ENCODE measurements at places on chromosomes 5 and 9.

- no peak for DNase-seq
Observed at GRCh38 chr9:93954434-93955061, 607 bp downstream of the BARX1 start.

GRCh38 chr5:83925321-83925954, 204.8 kb upstream of the HAPLN1 start:
- DNase-seq: no peak

- DNase-seq: no peak
Observed at GRCh38 chr9:109132567-109133021, 12.8 kb upstream of the TMEM245 start.

GRCh38 chr5:96252596-96252995, 180.5 kb downstream of the PCSK1 start:
- no peak for DNase-seq

DNA sequence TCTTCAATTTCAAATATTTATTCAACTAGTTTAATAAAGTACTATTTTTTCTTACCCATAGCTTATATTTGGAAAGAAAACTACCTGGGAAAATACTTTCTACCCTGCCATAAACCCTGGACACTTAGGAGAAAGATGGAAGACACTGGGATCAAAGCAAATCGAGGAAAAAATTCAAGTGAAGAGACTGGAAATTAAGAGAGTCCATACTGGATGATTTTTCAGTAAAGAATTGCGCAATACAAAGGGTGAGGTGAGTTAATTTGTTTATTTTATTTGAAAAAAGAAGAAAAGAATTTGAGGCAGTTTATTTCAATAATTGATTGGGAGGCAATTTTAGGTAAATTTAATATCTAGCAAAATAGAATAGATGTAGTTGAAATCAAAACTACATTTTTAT, 331.8 kb upstream of the ITGA1 start:
- DNase-seq: no peak

DNA sequence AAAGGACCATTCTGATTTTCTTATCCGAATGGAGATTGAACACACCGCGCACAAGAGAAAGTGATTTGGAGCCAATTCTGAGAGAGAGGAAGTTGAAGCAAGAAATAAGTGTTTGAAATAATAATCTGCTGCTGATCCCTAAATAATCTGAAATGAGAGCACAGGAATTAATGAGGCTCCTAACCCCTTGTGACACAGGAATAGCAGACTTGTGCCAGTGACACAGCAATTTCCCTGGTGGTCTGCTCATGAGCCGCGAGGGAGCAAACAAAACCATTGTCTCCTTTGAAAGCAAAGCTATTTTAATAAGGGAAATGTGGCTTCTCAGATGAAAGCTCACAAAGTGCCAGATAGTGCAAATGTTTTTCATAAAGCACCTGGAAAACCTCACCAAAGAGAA, 936.1 kb upstream of the WWC1 start:
- no peak for DNase-seq

DNA sequence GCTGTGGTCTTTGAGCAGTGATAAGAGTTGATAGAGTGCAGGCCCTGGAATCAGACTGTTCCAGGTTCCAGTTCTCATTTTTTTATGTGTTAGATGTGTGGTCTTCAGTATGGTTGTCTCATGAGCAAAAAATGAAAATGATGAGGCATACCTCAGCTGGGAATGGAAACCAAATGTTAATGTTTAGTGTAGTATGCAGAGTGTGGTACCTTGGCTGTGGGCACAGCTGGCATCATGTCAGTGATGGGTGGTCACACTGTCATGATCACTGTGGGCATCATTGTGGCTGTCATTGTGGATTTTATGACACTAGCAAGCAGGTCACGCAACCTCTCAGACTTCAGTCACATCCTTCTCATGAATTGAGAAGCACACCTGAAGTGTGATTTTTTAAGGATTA, 6.4 kb downstream of the ABLIM3 start:
- DNase-seq: no peak

- no peak for DNase-seq
Observed at GRCh38 chr5:122315521-122315920, 3.5 kb downstream of the SNCAIP start.

DNA sequence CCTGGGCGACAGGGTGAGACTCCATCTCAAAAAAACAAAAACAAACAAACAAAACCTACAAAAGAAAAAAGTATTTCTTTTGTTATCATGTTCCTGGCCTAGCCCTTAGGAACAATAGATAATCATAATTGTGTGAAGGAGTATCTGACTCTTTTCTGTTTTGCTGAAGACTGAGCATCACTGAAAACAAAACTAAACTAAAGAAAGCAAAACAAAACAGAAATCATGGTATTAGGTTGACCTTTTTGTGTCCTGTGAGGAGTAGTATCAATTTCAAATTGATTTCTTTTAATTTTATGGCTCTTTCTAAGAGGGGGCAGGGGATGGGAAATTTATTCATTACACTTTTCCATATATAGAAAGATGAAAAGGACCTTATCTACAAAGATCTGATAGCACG, 246.0 kb downstream of the YTHDC2 start:
- no peak for DNase-seq

DNA sequence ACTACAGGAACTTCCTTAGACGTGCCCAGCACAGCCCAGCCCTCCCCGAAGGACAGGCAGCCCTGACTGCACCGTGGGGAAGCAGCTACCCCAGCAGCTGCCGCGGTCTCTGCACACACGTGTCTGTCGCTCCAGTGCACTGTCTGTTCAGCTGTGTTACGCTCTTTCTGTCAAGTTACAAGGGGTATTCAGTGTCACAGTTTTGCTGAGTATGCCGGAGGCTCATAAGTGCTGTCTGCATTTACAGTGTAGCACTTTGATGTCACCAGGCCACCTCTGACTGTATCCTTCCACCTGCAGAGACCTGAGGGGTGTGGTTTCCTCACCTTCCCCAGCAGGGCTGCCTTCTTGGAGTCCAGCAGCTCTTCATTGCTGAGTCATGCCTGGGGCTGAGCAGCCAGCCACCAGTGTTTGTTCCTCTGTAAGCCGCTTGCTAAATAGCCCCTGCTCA, 126.8 kb downstream of the EHMT1 start:
- DNase-seq: no peak

DNA sequence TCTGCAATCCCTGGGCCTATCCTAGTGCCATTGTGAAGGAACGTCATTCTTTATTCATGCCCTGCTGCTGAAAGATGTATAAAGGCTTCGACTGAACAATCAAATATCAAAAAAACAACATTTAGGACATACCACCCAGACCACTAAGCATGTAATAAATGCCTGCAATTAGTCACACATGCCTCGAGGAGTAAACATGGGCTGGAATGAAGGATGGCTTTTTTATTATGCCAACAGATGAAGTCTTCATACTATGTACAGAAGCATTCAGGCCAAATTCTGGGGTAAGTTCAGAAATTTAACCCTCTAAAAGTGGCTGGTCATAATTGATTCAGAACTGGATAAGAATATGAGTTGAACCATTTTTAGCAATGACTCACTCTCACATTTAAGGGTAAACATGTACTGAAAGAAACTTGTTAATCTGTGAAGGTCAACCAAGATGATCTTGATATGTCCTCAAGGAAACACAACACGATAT, 38.1 kb downstream of the FAM240B start:
- no peak for DNase-seq

GRCh38 chr5:147391781-147392180, 118.1 kb downstream of the DPYSL3 start:
- DNase-seq: no peak

DNA sequence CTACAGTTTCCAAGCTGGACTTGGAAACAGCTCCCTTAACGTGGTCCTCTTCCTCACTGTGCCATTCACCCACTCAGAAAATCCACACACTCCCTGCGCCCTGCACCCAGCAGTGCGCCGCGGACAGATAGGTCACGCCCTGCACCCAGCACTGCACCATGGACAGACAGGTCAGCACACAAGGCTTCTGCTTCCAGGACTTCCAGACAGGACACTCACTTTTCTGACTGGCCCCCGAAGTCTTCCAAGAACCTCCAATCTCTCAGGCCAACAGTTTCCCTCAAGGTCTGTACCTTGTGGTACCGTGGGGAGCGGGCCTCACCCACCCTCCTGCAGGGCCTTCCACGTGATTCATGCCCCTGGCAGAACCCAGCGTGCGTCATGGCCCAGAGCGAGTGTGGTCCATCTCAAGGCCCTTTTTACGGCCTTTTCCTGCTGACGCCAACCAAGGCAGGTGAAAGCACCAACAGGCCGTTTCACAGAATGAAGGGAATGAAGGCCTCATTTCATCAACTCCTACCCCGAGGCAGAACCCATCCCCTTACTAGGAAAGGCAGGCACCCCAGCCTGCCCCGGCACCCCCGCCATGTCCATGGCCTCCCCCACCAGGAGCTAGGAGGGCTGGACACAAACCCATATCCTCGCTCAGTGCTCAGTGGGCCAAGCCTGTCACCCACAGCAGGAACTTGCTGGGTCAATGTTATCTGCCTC, 17.3 kb downstream of the VAV2 start:
- no peak for DNase-seq

GRCh38 chr5:102638316-102638715, 116.8 kb upstream of the PAM start:
- no peak for DNase-seq

GRCh38 chr5:21594566-21594965, 1258.6 kb downstream of the CDH12 start:
- no peak for DNase-seq

GRCh38 chr5:170920196-170920595, 58.4 kb downstream of the RANBP17 start:
- DNase-seq: no peak

GRCh38 chr9:27078685-27079084, 30.3 kb upstream of the TEK start:
- DNase-seq: no peak

DNA sequence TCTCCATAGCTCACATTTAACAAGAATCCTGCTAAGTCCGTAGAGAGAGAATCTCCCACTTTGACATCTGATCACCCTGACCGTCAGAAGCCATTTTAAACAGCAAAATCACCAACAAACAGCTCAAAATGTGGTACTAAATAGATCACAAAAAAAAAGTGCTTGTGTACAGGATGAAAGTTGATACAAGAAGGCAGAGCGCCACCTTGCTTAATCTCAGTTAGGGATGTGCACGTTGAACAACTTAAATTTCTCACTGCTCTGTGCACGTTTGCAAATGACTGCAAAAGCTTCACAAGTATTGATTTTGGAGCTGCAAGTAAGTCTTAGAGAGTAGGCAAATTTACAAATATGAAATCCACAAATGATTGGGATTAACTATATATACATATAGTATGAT, 63.1 kb upstream of the NREP start:
- no peak for DNase-seq

DNA sequence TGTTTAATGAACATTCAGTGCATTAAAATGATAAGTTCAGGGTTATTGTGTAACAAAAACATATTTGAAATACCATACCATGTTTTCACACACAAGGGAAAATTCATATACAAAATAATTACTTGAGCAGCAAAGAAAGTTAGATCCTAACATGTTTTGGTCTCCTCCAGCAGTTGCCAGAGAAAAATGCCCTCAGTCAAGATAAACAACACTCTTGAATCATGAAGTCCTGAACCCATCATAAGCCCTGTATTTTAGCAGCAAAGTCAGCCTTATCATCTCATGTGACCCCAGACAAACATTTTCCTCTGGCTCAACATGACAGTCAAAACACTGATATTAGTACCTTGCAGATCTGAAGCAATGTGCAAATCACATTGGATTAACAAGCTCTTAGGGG, 1541.1 kb upstream of the WWC1 start:
- DNase-seq: no peak

DNA sequence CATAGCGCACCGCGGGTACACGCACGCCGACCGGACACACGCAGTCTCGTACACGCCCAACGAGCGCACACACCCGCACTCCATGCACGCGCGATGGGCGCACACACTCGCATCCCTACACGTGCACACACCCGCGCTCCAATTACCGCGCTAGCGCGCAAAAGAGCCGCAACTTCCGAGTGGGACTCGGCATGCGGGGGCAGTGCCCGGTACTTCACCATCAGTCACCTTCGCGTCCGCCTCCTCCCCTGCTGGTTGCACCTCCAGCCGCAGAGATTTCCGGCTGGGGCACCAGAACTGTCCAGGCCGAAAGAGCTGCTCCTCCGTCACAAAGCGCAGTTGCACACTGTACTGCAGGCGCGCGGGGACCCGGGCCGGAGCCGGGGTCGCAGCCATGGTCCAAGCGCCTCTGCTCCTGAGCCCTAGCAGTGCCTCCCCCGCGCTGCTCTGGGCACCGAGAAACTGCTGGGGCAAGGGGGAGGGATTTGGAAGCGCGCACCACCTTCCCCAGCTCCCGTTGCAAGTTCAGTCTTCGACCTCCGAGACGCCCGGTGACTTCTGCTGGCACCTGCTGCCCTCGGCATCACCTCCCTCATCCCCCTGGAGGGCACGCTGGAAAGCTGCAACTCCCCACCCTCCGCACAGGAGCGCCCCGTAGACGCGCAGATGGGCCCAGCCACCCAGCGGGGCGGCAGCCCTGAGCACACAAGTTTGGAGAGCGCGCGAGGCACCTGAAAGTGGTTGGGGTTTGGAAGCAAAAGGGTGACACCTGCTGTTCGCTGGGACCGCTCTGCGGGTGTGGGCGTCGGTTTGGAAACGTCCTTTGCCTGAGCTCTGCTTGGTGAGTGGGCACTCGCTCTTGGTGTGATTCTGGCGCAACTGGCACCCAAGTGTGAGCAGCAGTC, 337.4 kb upstream of the PUM3 start:
- no peak for DNase-seq

DNA sequence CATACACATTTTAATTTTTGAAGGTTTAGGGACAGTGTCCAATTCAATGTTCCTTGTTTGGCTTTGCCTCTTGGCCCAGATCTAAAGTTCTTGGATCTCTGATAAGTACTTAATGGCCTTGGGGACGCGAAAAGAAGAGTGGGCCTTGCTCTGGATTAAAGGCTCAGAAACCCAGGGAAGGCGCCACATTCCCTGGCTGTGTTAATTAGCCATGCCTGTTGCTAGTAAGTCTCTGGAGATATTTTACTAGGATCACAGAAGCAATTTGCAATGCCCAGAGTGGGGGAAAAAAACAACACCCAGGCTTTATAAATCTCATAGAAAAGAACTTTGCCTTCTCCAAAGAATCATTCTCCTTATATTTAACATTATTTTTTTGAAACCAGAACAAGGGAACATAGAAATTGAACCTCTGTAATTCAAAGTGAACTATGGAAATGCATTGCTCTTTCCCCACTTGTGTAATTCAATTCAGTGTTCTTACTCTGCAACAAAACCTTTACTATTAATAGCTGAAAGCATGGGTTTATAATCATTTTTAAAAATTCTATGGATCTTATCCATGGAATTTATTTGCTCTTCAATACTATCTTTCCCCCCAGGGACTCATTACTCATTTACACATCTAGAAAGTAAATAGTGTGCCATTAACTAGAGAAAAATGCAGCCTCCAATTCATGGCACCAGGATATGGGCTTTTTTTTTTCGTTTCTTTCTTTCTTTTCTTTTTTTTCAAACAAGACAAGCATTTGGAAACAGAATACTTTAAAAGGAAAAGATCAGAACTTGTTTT, 172.2 kb upstream of the ANKRD55 start:
- DNase-seq: no peak

GRCh38 chr9:90552317-90552716, 90.3 kb downstream of the DIRAS2 start:
- DNase-seq: no peak
